Left kidney (tissue), 8 donors: ENCODE measurements at places on chromosomes 1 and 21. TPM values are rescaled to one million over a fixed set of nuclear protein-coding genes. Genes with fewer than 3 reads are reported as not detected.

Gene PLA2G2D
- polyA plus RNA-seq, result 0.08 TPM

Gene PRELP
- 1.3 TPM for polyA plus RNA-seq

Gene ITLN2
- not detected for polyA plus RNA-seq

Gene CRABP2
- polyA plus RNA-seq, result 85.6 TPM

Gene AP4B1
- polyA plus RNA-seq, result 51.2 TPM

Gene VPS13D
- polyA plus RNA-seq, result 37.2 TPM

Gene RCSD1
- 12.0 TPM for polyA plus RNA-seq

Gene SPRR3
- not detected for polyA plus RNA-seq

Gene GJB5
- polyA plus RNA-seq, result 0.20 TPM

Gene KIF21B
- polyA plus RNA-seq, result 2.7 TPM

Gene TIE1
- polyA plus RNA-seq, result 47.3 TPM

Gene TARDBP
- 370 TPM for polyA plus RNA-seq

Gene ICOSLG
- polyA plus RNA-seq, result 7.3 TPM

Gene PDPN
- 16.4 TPM for polyA plus RNA-seq

Gene SH3BGR
- polyA plus RNA-seq, result 4.3 TPM

Gene HAO2
- polyA plus RNA-seq, result 80.5 TPM

Gene RSRP1
- 293 TPM for polyA plus RNA-seq

Gene CYP4A11
- polyA plus RNA-seq, result 59.8 TPM

Gene ZNF648
- polyA plus RNA-seq, result 0.63 TPM

Gene S100A16
- polyA plus RNA-seq, result 87.2 TPM

Gene PLD5
- 1.2 TPM for polyA plus RNA-seq

Gene IL6R
- polyA plus RNA-seq, result 6.4 TPM

Gene PLEKHA6
- 46.1 TPM for polyA plus RNA-seq

Gene KIAA1614
- 7.2 TPM for polyA plus RNA-seq

Gene TTC22
- polyA plus RNA-seq, result 7.3 TPM

Gene ATP8B2
- polyA plus RNA-seq, result 30.3 TPM

Gene DNALI1
- polyA plus RNA-seq, result 63.0 TPM

Gene RAP1GAP
- polyA plus RNA-seq, result 20.2 TPM

Gene SPATC1L
- 9.0 TPM for polyA plus RNA-seq

Gene KDM5B
- 108 TPM for polyA plus RNA-seq

Gene CACHD1
- 68.0 TPM for polyA plus RNA-seq

Gene TMEM52
- 1.1 TPM for polyA plus RNA-seq

Gene SLAMF9
- not detected for polyA plus RNA-seq

Gene AMY2B
- 75.7 TPM for polyA plus RNA-seq

Gene PRAMEF9
- not detected for polyA plus RNA-seq
